ENCODE measurements at places on chromosomes 11 and 22.

GRCh38 chr22:21816787-21817496 lies 50.5 kb downstream of the MAPK1 start:
- no peak for DNase-seq

GRCh38 chr11:7585816-7586215 lies 72.0 kb downstream of the PPFIBP2 start:
- no peak for DNase-seq

DNA sequence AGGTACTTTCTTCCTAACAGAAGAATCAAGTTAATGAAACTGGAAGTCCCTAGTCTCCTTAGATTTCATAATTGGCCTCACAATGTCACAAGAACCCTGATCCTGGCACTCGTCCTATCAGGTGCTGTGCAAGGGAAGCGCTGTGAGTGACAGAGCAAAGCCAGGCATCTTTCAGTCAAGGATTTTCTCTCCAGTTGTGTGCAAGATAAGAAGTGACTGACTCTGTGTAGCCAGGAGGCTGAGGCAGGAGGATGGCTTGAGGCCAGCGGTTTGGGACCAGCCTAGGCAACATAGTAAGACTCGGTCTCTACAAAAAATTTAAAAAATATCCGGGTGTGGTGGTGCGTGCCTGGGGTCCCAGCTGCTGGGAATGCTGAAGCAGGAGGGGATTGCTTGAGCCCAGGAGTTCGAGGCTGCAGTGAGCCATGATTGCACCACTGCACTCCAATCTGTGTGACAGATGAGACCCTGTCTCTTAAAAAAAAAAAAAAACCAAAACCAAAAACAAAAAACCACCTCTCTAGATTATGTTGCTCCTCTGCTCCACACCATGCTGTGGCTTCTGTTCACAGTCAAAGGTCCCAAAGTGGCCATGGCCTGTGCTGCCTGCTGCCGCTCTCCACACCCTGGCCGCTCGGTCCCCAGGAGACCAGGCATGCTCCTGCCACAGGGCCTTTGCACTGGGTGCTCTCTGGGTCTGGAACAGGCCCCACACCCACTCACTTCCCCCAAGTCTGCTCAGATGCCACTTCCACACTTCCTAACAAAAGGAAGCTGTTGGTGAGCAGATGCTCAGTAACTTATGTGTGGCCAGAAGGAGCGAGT lies 54.2 kb upstream of the CLDN5 start:
- no peak for DNase-seq

- no peak for DNase-seq
These were observed 6.4 kb downstream of the CD6 start for GRCh38 chr11:60977836-60978235.

DNA sequence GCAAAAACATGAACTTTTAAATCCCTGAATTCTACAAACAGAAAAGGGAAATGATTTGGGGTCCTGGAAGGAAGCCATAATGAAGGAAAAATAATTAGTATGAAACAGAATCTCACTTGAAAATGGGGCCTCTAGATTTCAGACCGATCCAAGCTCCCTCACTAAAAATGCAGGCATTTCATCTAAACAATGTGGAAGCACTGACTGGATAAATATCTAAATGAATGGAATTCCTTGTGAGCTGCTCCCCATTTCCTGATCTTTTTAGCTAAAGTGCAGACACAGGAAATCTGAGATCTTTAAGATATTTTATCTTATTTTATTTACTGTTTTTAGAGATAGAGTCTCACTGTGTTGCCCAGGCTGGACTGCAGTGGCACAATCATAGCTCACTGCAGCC lies 1255.8 kb downstream of the LRRC4C start:
- no peak for DNase-seq

DNA sequence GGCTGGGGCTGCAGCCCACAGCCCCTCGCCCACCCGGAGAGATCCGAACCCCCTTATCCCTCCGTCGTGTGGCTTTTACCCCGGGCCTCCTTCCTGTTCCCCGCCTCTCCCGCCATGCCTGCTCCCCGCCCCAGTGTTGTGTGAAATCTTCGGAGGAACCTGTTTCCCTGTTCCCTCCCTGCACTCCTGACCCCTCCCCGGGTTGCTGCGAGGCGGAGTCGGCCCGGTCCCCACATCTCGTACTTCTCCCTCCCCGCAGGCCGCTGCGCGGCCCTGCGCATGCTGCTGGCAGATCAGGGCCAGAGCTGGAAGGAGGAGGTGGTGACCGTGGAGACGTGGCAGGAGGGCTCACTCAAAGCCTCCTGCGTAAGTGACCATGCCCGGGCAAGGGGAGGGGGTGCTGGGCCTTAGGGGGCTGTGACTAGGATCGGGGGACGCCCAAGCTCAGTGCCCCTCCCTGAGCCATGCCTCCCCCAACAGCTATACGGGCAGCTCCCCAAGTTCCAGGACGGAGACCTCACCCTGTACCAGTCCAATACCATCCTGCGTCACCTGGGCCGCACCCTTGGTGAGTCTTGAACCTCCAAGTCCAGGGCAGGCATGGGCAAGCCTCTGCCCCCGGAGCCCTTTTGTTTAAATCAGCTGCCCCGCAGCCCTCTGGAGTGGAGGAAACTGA lies 731 bp downstream of the GSTP1 start:
- DNase-seq: no peak

GRCh38 chr22:46060292-46061123 lies 83.5 kb upstream of the WNT7B start:
- no peak for DNase-seq

GRCh38 chr22:49568751-49569285 lies 258.9 kb downstream of the BRD1 start:
- no peak for DNase-seq

- no peak for DNase-seq
These were observed 3.9 kb downstream of the PACSIN2 start for GRCh38 chr22:43011079-43011478.

GRCh38 chr11:61869708-61870451 lies 21.5 kb downstream of the FADS3 start:
- DNase-seq: no peak

All from activated naive CD4-positive, alpha-beta T cell (primary cell).